ENCODE measurements at places on chromosomes 12 and 14. TPM values are rescaled to one million over a fixed set of nuclear protein-coding genes. Genes with fewer than 3 reads are reported as not detected.

Gene AEBP2
- total RNA-seq = 7.4 TPM

Gene SDR9C7
- not detected for total RNA-seq

Gene PPFIA2
- total RNA-seq = 0.33 TPM

Gene GDF3
- not detected for total RNA-seq

Gene TAS2R13
- 0.17 TPM for total RNA-seq

Gene MYRFL
- total RNA-seq = not detected

Gene ESPL1
- 22.6 TPM for total RNA-seq

- DNase-seq = no peak
Measured at GRCh38 chr12:65867394-65867793, 43.1 kb downstream of the HMGA2 start.

- DNase-seq = no peak
Measured at GRCh38 chr14:99966912-99967311, 98.3 kb upstream of the EVL start.

DNA sequence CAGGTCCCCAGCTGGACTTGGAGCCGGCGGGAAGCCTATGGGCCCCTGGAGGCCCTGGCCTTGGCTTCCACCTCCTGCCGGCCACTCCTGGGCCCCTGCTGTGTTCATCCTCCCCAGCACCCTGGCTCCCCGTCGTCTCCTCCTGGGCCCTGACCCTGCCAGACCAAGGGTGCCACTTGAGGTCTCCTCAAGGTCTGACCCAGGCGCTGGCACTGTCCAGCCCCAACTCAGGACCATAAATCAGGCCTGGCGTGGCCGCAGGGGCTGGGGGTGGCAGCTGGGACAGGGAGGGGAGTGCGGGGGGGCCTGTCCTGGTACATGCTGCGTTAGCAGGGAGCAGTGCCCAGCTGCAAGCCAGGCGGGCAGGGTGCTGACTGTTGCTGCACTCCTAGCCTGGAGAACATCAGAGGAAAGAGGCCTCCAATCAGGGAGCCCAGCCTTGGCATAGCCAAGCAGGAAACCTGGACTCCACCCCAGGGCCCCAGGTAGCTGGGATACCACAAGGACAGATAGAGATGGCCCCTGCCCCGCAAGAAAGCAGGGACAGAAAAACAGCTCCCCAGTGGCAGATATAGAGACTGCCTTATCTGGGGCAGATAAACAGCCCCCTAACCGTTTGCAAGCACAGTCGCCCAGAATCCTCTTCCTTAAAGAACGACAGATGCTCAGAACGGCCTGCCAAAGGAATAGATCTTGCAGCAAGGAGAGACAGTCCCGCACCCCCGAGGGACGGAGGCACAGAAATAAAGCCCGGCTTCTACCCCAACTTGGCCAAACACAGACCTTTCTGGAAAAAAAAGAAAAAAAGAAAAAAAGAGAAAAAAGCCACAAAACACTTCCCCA is 6.5 kb upstream of the ATG101 start:
- no peak for DNase-seq

DNA sequence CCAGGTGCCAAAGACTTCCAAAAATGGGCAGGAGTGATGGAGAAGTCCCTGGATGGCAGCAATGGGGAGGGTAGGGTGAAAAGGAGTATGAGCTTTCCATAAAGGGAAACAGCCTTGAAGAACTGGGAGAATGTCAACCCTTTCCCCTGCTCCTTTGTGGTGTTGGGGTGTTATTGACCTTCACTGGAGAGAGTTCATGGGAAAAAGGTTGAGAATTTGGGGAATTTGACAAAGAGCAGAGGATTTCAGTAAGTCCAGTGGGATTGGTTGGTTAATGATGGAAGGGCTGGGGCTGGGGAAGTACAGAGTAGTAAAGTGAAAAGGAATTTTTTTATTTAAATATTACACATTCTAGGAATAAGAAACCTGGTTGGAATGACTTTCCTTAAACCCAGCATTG is 116.6 kb downstream of the ERC1 start:
- DNase-seq = no peak

- DNase-seq = no peak
Measured at GRCh38 chr12:54199034-54199433, 10.2 kb upstream of the SMUG1 start.

Data from H4 (cell line).